ENCODE measurements at places on chromosomes 5 and 9.
A peak's percentile ranks its signal among the peaks of the same experiment; 100 is the strongest.

DNA sequence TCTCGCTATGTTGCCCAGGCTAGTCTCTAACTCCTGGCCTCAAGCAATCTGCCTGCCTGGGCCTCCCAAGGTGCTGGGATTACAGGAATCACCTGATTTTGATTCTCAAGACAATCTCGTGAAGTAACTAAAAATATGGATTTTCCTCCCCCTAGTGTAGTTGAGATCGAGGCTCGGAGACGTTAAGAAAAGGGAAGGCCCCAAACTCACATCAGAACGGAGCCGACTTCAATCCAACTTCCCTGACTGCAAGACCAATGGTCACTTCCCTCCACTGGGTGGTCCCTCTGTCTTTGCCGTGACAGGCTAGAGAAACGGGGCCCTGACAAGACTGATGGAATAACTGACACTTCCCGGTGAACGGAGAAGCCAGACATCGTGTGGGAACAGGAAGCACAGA, 28.3 kb downstream of the BARHL1 start:
- DNase-seq: no peak

DNA sequence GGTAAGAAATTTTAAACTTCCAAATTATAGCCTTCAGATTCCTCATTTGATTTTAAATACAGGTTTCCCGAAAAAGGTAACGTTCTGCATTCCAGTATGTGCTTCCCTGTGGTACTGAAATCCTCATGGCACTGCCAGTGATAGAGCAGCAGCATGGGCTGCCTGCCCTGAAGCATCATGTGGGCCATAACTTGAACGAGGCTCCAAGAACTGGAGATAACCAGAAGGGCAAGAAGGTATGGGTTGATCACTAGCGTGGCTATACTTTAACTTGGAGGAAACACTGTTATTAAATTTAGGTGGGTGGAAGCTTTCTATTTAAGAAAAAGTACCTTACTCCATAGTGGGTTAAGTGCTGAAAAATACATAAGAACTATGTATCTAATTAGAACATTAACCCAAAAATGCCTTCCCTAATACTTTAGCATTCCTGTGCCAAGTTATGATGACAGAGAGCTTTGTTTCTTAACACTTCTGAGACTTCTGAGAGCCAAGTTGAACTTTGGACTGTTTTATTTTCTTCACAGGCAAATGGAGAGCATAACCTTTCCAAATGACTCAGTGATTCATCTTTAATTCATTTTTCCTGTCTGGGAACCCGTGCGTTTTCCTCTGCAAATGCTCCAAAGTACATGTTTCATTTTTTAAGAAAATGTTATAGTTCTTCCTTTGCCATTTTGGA, 191.5 kb upstream of the GNA14 start:
- DNase-seq: no peak

DNA sequence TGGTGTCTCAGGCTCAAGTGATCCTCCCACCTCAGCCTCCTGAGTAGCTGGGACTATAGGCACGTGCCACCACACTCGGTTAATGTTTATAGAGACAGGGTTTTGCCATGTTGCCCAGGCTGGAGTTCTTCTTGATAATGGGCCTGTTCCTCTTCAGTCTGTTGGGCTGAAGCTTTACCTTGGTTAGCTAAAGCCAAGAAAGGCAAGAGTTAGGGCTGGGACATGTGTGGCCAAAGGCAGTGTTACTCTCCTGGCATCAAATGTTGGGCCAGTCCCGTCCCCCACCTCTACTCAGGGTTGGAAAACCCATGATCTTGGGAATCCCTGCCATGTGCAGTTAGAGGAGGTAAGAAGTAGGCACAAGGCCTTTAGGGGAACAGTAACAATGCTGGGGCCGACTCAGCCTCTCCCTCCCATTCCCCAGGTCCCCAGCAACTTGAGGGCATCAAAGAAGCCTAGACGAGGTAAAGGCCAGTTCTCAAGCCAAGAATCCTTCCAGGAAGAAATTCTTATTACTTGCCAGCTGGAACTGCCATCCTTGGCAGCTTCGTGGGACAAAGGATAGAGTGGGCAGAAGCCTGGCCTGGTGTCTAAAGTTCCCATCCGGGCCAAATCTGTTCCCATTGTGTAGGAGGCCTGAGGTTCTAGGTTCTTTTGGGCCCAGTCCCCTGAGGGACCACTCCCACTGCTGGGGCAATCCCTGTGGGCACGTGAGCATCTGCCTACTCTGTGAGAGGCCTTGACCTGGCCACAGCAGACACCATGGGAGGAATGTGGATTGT, 4.5 kb downstream of the EGR1 start:
- peak; percentile 75 for DNase-seq

GRCh38 chr5:143054480-143054941, 284.3 kb downstream of the ARHGAP26 start:
- DNase-seq: no peak

- no peak for DNase-seq
These were observed 104.9 kb upstream of the FTMT start for GRCh38 chr5:121746763-121747162.

GRCh38 chr9:34501889-34502425, 20.8 kb downstream of the ENHO start:
- DNase-seq: no peak

DNA sequence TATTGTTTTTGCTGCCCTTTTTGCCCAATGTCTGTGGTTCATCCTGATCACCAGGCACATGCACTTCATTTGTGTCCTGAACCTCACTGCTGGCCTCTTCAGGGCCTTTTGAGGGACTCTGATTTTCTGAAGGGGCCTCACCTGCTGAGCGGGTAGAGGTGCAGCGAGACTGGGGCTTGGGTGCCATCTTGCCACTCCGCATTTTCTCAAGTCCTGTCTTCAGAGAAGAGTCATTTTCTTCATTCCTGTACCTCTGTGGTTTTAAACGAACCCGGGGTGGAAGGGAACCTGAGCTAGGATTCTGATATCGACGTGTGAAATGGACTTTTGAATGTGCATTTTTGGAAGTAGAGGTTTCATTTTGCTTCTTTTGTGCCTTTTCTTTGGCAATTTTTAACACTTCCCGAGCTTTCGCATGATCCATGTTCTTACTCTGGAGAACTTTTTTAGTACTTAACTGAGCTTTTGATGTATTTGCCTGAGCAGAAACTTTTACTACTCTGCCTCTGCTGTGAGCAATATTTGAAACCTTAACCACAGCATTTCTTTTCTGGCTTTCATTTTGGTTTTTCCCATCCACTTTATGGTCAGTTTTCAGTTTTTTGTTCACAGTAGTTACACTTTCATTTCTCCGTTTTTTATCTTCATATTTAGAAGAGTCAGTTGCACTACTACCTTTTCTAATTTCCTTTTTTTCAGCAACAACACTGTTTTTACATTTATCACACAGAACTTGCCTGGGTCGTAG, 26.1 kb downstream of the PWWP2A start:
- DNase-seq: no peak

DNA sequence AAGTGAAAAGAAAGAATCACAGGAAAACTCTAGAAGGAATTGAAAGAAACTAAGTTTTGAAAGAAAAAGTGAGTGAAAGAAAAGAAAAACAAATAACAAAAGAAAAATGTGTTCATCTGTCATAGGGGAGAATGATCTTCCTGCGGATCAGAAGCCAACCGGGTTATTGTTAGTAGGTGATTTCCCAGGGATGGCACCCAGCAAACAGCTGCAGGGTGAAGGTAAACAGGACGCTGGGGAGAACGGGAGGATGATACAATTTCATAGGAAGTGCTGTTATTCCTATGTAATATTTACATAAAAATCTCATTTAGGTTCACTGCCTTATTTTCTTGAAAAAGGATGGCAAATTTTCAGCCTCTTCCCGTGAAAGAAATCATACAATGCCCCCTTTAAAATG, 72.4 kb upstream of the LHFPL2 start:
- no peak for DNase-seq

DNA sequence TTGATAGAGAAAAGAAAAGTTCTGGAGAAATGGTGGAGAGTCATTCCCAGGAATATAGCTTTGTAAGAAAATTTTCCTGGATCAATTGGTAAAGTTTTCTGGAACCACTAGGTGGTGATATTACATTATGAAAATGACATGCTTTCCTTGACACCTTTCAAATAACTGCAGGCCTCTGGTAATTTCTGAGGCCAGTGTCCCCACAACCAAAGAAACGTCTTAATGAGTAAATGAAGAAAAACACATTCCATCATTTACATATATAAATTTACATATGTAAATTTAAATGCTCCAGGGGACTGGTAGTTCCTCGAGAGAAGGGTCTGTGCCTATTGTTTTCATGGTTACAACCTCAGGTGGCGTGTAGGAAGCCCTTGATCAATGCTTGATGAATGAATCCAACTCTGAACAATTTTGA, 17.2 kb upstream of the RGS3 start:
- no peak for DNase-seq

- DNase-seq: no peak
These were observed 36.9 kb downstream of the RANBP6 start for GRCh38 chr9:5978523-5978922.

DNA sequence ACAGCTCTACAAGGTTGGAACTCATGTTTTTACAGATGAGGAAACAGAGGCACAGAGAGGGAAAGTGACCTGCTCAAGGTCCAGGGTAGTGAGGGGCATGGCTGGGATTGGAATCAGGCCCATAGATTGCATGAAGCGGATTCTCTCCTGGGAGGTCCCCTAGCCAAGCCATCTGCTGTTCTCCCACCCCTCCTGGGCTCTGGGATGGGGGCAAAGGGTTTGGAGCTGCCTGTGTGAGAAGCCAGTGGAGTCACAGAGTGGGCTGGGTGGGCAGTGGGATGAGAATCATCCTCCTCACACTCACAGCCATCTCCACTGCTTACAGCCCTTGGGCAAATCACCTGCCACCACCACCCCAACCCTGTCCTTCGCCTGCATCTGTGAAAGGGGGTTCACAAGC, 38.6 kb upstream of the PSD2 start:
- DNase-seq: no peak

GRCh38 chr5:103108086-103108485, 11.9 kb downstream of the GIN1 start:
- no peak for DNase-seq

DNA sequence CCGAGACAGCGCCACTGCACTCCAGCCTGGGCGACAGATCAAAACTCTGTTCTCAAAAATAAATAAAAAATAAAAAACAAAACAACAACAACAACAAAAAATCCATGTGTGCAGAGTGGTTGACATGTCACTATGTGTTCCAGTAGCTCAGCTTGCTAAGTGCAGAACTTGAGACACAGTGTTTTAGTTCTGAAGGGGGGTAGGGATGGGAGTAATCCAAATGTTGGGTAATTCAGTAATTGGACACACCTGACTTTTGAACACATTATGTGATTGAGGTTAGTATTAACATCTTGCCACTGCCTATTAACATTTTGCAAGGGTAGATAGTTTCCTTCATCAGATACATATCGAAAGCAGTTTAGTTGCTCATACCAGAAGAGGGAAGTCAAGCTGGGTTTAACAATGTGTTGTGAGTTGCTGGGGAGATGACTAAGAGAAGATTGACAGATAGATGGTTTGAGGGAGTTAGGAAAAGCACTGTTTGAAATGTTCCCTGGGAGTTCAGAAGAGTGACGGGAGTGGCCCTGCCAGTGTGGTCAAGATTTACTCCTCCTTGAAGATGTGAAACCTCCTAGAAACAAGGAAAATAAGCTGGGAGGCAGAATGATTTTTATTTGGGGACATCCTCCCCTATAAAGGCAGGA, 928 bp downstream of the HACD4 start:
- DNase-seq: no peak

GRCh38 chr9:104808035-104808614, 44.2 kb downstream of the NIPSNAP3B start:
- no peak for DNase-seq

GRCh38 chr5:176356179-176356566, 5.4 kb downstream of the KIAA1191 start:
- DNase-seq: no peak

DNA sequence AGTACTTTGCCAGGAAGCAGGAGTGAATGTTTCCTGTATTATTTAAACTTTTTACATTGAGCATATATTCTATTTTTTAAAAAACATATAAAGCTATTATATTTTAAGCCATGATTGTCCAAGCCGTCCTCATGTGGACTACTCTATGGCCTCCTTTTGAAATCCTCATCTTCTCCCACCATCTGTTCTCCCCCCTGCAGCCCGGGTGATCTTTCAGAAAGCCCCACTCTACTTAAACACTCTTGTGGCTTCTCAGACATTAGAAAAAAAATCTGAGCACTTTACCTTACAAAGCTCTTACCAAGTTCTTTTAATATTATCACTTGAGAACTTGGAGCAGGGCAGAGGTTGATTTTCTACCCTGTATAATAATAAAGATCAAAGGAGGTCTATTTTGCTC, 95.4 kb downstream of the CAVIN4 start:
- no peak for DNase-seq

GRCh38 chr9:10260501-10260900, 352.3 kb downstream of the PTPRD start:
- no peak for DNase-seq

DNA sequence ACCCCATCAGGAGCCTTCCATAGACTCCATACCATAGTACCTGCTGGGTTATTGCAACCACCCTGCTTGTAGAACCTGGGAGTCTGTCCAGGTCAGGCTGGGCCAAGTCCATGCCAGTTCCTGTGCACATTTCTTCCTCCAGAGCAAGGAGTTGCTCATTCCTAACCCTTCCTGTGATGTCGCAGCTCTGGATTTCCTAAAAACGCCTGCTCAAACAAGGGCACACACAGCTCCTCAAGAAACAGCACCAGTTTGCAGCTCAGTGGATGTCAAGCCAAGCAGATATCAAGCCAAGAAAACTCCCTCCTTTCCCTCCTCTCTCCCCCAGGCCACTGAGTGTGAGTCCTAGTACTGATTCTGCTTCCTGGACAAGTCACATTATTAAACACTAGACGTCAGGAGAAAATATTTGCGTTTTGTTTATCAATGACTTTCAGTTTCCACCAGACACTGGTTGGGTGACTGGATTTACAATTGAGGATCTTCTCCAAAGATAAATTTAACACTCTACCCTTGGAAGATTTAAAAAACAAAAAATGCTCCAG, 59.6 kb downstream of the SLC1A1 start:
- no peak for DNase-seq

- DNase-seq: no peak
These were observed 118.8 kb downstream of the TRIM36 start for GRCh38 chr5:115050866-115051265.

- DNase-seq: no peak
These were observed 62.3 kb upstream of the UBTD2 start for GRCh38 chr5:172345881-172346280.

- no peak for DNase-seq
These were observed 94.6 kb upstream of the DNAH5 start for GRCh38 chr5:14039063-14039462.

GRCh38 chr9:24561957-24562356, 16.3 kb upstream of the IZUMO3 start:
- DNase-seq: no peak
